ENCODE measurements at places on chromosomes 1 and 21. TPM values are rescaled to one million over a fixed set of nuclear protein-coding genes. Genes with fewer than 3 reads are reported as not detected.

The SFN gene
- total RNA-seq: 0.47 TPM

- no peak overlapping the region for H3K4me3 ChIP-seq
- no peak overlapping the region for H3K27ac ChIP-seq
- H3K4me1 ChIP-seq: peaks cover 4% of the 10 kb centered on the region
- H3K36me3 ChIP-seq: no peaks in the 10 kb centered on the region
- no peaks in the 10 kb centered on the region for H3K27me3 ChIP-seq
Observed at GRCh38 chr1:21852282-21853130, 40.4 kb downstream of the LDLRAD2 start.

GRCh38 chr1:230399321-230400006 lies 26.7 kb downstream of the PGBD5 start:
- H3K27ac ChIP-seq: no peak overlapping the region
- no peak for DNase-seq
- no peaks in the 10 kb centered on the region for H3K36me3 ChIP-seq
- H3K4me3 ChIP-seq: no peak overlapping the region

The ASCL5 gene
- total RNA-seq: not detected

DNA sequence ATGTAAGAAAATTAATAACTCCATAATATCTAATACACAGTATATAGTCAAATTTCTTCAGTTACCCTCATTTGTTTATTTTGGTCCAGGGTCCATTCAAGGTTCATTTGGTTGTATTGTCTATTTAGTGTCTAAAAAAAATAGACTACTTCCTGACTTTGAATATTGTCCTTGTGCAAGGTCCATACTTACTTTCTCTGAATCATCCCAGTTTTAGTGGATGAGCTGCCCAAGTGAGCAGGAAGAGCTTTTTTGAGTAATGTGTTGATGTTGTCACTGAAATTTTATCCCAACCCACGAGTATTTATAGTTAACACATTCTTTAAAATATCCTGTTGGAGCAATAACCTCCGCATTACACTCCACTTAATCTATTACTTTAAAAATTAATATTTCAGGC lies 45.6 kb upstream of the FASLG start:
- DNase-seq: no peak
- H3K4me3 ChIP-seq: no peak overlapping the region
- H3K36me3 ChIP-seq: peaks cover 37% of the 10 kb centered on the region
- H3K27me3 ChIP-seq: no peaks in the 10 kb centered on the region
- no peak overlapping the region for H3K27ac ChIP-seq

GRCh38 chr1:44707112-44707881 lies 23.7 kb downstream of the RNU5D-1 start:
- peaks cover 13% of the 10 kb centered on the region for H3K4me1 ChIP-seq
- no peak overlapping the region for H3K4me3 ChIP-seq
- peaks cover 11% of the 10 kb centered on the region for H3K27me3 ChIP-seq
- DNase-seq: no peak
- no peak overlapping the region for H3K27ac ChIP-seq

DNA sequence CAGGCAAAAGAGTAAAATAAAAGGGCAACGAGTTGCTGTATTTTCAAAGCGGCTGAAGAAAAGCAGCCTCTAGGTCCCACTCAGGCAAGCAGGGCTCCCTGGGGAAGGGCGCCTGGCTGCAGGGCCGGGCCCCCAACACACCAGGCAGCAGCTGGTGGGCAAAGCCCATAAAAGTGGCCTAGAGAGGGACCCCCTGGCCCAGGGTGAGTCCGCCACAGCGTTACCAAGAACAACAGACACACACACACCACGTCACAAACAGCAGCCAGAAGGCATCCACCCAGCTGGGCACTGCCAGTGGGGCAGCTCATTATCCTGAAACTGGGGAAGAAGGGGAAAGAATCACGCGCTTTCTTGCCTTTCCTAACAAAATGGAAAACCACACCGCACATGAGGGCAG lies 4.7 kb downstream of the SUMO3 start:
- H3K36me3 ChIP-seq: peaks cover 22% of the 10 kb centered on the region
- no peak for DNase-seq
- H3K4me3 ChIP-seq: no peak overlapping the region
- no peaks in the 10 kb centered on the region for H3K27me3 ChIP-seq

DNA sequence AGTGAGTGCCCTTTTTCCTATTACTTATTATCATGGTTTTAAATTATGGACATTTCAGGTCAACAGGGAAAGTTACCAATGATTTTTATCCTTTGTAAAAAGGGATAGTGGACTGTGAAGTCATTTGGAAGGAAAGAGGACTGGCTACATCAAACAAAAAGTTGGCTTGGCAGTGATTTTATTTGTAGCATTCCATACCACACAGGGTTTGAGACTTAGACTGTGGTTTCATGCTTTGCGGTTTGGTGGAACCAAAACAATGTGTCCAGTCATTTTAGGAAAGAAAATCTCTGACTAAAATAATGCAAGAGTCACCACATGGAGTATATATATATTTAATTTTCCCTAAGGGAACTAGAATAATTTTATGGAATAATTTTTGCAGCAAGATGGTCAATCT lies 239.5 kb downstream of the HMCN1 start:
- no peaks in the 10 kb centered on the region for H3K4me1 ChIP-seq
- H3K27me3 ChIP-seq: peaks cover 2% of the 10 kb centered on the region
- H3K36me3 ChIP-seq: no peaks in the 10 kb centered on the region

DNA sequence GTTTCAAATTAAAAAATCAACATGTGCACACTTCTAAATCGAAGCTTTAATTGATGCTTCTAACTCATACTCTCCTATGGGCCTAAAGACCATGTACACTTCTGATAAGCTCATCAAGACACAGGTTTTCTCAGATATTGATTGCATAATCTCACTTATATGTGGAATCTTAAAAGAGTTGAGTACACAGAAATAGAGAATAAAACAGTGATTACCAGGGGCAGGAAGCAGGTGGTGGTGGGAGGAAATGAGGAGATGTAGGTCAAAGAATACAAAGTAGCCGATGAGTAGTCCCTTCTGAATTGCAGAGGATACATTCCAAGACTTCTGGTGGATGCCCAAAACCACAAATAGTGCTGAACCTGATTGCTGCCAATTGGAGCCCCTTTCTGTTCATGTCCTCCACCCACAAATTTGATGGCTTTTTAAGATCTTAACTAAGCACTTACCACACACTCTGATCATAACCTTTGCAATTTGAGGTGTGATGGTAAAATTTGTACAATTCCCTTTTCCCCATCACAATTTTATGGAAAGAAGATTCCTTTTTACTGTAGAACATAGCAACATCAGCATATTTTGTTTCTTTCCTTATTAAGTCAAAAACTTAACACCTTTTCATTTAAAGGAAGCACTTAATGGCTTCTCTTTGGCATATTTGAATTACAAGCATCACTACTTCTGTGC lies 3.3 kb upstream of the CD1B start:
- no peak overlapping the region for H3K27ac ChIP-seq
- no peak for DNase-seq
- H3K27me3 ChIP-seq: no peaks in the 10 kb centered on the region
- H3K4me3 ChIP-seq: no peak overlapping the region
- no peaks in the 10 kb centered on the region for H3K36me3 ChIP-seq

- no peak for DNase-seq
- no peaks in the 10 kb centered on the region for H3K36me3 ChIP-seq
- H3K4me1 ChIP-seq: peaks cover 29% of the 10 kb centered on the region
- no peak overlapping the region for H3K27ac ChIP-seq
Observed at GRCh38 chr1:16068356-16069270, 4.8 kb downstream of the FAM131C start.

DNA sequence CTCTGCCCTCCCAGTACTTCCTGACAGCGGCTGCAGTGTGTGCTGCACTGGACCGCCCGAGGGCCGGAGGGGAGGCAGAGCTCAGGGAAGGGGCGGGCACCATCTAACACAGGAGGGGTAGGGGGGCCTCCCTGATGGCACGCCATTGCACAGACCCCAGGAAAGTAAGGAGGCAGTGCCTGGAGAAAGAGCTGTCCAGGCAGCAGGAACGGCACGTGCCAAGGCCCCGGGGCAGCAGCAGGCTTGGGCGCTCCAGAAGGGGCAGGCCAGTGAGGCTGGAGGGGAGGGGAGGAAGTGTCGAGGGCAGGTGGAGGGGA lies 110.7 kb downstream of the CRYAA start:
- no peak overlapping the region for H3K27ac ChIP-seq
- DNase-seq: no peak
- peaks cover 5% of the 10 kb centered on the region for H3K27me3 ChIP-seq
- no peak overlapping the region for H3K4me3 ChIP-seq
- H3K4me1 ChIP-seq: peaks cover 2% of the 10 kb centered on the region

The CHRM3 gene
- not detected for total RNA-seq

- H3K4me1 ChIP-seq: peaks cover 1% of the 10 kb centered on the region
- no peaks in the 10 kb centered on the region for H3K36me3 ChIP-seq
- no peak overlapping the region for H3K27ac ChIP-seq
- no peak overlapping the region for H3K4me3 ChIP-seq
- no peak for DNase-seq
- peaks cover 9% of the 10 kb centered on the region for H3K27me3 ChIP-seq
Observed at GRCh38 chr1:232707142-232707541, 77.2 kb upstream of the SIPA1L2 start.

DNA sequence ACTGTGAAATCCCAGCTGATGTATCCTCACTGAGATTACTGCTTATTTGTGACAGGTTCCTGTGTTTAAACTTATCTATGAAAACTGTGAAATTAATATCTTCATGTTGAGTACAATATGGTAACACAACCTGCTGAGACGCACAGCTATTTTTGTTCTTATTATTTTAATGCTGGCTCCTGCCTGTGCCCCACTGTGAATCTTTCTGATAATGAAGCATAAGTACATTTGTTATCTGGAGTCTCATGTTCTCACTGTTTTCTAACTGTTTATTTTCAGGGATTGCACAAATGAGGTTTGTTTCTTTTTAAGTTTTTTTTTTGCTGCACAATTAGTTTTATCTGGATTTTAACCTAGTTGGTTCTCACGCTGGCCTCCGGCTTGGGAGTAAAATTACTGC lies 39.9 kb upstream of the IFNAR2 start:
- no peak for DNase-seq
- no peak overlapping the region for H3K27ac ChIP-seq
- H3K27me3 ChIP-seq: peaks cover 32% of the 10 kb centered on the region
- H3K4me3 ChIP-seq: no peak overlapping the region
- H3K36me3 ChIP-seq: peaks cover 3% of the 10 kb centered on the region

DNA sequence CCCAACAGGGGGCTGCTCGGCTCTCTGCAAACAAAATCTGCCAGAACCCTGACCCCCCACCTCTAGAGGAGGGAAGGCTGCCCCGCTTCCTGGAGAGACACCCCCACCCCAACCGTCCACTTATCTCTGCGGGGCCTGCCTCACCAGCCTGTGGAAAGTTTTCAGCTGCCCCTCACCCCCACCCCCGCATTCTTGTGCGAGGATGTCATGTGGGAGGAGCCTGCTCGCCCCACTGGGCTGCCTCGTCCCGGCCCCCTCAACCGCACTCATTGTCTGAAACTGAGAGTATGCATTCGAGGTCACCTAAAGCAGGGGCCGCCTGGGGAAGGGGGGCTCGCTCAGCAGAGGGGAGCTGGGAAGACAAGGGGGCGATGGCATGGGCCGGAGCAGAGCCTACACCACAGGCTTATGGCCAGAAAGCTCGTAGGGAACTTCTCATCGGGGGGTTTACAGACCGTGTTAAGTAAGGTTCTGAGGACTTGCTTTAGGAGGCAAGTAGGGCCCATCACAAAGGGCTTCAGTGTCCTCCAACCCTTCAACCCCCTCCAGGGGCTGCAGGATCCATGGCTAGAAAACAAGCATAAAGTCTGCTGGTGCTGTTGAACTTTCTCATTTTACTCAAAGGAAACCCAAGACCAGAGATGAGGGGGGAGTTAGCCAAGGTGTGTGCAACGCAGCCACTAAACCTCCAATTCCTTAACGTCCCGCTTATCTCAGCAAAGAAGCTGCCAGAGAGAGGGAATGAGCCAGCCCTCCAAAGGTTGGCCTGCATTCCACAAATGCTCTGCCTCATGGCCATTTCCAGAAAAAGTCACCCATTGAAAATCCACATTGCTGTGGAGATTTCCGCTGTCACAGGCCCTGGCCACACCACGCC lies 9.4 kb downstream of the EPHA2 start:
- DNase-seq: no peak
- H3K4me1 ChIP-seq: peaks cover 2% of the 10 kb centered on the region
- H3K4me3 ChIP-seq: no peak overlapping the region
- no peaks in the 10 kb centered on the region for H3K36me3 ChIP-seq
- peak overlapping the region; percentile 34 for H3K27ac ChIP-seq
- peaks cover 4% of the 10 kb centered on the region for H3K27me3 ChIP-seq

The AGRN gene
- total RNA-seq: 35.8 TPM

The CD244 gene
- total RNA-seq: not detected

DNA sequence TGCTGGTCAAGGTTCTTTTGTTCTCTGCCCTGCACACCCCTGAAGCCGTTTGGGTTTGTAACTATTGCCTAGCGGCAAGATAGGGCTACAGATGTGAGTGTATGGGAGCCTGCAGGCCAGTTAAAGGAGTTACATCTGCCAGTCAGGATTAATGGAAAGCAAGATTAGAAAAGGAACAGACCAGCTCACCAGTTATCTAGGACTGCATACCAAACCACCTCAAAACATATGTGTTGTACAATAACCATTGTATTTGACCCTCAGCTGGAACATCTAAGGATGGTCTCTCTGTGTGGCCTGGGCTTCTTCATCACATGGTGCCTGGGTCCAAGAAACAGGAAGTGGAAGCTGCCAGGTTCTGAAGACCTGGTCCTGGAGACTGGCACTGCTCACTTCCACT lies 52.5 kb upstream of the FBXO28 start:
- peaks cover 9% of the 10 kb centered on the region for H3K27me3 ChIP-seq
- no peak overlapping the region for H3K4me3 ChIP-seq
- no peaks in the 10 kb centered on the region for H3K36me3 ChIP-seq
- DNase-seq: no peak
- H3K27ac ChIP-seq: no peak overlapping the region

The CYP2J2 gene
- total RNA-seq: 0.49 TPM

Data from activated CD4-positive, alpha-beta T cell treated with anti-CD3 and anti-CD28 coated beads, Interleukin-2, amount 10 ng/mL, durations not matched to agents 24 days and 14 days (primary cell).